ENCODE measurements at places on chromosomes 3 and 15.

DNA sequence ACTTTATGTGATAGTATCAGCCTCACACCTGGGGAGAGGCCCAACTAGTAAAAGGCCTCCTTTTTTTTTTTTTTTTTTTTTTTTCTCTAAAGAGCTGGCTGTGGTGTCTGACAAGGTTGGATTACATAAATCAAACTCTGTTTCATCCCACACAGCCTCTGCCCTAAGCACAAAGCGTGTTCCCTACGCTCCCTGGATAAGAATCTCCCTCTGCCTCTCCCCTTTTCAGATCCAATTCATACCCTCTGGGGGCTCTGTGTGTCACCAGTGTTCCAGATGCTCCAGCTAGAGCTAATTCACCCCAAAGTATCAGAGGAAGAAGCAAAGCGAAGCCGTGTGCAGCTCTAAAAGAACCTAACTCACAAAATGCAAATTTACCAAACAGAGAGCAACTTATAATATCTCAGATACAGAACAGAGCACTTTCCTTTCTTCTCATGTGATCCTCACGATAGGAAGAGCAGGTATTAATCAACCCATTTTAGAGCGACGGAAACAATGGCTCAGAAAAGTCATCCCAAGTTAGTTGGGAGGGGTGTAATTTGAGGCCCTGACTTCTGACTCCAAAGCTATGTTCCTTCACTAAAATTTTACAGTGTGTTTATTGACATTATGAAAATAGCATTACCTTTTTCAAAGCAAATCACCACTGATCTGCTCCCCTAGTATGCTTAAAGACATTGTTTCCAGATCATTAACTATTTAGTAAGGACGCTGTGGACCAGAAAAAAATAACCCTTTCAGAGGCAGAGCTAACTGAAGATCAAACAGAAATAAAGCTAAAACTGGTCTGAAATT is 12.4 kb downstream of the BMF start:
- DNase-seq: no peak

DNA sequence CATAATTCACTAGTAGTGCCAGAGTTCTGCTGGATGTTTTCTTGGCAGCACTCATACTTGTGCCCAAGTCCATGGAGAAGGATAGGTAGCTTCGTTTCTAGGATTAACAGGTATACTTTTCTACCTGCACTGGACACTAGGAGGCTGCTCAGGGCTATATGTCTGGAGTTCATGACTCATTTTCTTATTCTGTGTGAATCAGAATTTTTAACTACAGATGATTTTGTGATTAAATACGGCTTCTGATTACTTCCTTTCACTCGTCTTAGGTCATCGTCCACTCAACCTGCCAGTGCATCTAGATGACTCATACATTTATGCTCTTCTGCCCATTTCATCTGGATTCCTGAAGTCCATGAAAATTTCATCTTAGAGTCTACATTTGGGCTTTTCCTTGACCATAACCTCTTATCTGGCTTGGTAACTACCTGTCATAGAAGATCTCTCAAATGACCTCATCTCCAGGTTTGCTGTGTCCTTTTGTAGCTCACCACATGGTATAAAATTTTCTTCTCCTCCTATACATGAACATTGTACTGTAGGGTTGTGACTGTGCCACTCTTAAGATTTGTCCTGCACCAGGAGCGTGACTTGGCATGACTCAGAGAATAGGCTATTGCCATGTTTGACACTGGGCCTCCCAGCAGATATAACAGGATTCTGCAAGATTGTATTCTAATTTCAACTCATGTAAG is 66.7 kb upstream of the GCSAM start:
- no peak for DNase-seq

- no peak for DNase-seq
These were observed 8.3 kb downstream of the SLC38A3 start for GRCh38 chr3:50213373-50213772.

DNA sequence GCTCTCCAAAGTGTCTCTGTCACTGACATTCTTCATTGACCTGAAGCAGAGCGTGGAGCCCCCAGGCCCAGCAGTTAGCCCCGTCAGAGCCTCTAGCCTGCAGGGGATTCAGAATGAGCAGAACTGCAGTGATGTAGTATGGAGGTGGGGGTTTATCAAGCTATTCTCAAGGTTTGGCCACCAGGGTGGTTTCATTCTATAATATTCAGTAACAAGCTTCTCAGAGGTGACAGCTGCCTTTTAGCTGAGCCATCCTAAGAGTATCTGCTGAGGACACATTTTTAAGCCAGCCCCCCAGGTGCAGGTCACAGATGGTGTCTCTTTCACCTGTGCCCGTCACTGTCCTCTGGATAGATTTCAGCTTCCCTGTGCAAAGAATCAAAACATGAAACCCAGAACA is 31.9 kb downstream of the CMTM7 start:
- no peak for DNase-seq

- no peak for DNase-seq
These were observed 109.3 kb downstream of the GTPBP8 start for GRCh38 chr3:113100063-113100462.

- no peak for DNase-seq
These were observed 8.6 kb downstream of the PIK3CA start for GRCh38 chr3:179156775-179157174.

DNA sequence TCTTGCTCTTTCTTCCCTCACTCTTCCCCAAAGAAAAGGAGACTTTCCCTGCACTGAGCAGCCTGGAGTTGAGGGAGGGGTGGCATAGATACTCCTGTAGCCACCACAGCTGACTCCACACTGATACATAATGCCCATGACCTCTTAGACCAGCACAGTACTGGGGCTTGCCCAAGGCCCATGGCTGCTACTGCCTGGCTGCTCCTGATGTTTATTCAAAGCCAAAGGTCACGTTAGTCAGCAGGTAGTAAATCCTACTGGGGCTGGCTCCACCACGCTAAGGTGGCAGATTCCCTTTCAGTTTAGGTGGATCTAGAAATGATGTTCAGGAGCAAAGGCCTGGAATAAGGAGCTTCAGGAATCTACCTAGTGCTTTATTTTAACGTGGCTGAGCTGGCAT is 212.7 kb downstream of the C3orf38 start:
- no peak for DNase-seq

DNA sequence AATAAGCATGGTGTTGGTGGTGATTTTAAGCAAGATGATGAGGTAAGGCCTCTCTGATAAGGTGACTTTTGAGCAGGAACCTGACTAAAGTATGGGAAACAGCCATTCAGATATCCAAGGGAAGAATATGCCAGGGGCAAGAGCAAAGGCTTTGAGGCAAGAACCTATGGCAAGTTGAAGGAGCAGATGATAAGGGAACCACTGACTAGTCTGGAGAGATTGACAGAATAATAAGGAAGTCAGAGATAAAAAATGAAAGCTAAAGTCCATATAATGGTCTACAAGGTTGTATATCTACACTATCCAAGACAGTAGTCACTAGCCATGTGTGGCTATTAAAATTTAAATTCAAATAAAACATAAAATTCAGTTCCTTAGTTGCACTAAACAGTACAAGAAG is 2.5 kb upstream of the C3orf38 start:
- DNase-seq: no peak

DNA sequence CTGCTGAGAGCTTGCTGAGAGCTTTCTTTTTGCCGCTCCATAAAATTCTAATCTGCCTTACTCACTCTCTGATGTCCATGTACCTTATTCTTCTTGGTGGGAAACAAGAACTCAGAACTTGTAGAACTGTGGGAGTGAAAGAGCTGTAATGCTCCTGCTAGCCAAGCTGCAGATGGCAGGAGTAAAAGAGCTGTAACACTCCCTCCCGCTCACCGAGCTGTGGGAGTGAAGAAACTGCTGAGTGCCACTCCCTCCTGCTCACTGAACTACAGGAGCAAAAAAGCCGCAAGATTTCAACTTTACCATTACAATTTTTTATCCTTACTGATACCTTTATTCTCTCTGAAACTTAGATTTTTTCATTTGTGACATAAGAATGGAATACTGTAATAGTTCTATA is 199.1 kb downstream of the SI start:
- no peak for DNase-seq

GRCh38 chr3:18892047-18892446 is 256.3 kb upstream of the KCNH8 start:
- no peak for DNase-seq

GRCh38 chr3:66484106-66484844 is 16.5 kb downstream of the LRIG1 start:
- no peak for DNase-seq

GRCh38 chr3:14360123-14360881 is 42.1 kb upstream of the SLC6A6 start:
- no peak for DNase-seq

DNA sequence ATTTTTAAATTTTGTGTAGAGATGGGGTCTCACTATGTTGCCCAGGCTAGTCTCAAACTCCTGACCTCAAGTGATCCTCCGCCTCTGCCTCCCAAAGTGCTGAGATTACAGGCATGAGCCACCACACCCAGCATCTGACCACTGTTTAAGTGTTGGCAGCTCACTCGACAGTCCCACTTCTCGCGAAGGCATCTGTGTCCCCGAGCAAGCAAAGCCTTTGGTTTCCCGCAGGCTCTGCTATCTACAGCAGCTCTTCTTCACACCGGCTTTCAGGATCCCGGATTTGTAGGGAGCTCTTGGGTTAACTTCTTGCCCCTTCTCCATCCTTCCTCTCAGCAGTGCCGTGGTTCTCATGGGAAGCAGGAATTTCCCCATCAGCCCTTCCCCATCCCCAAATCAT is 240.9 kb downstream of the VPS13C start:
- no peak for DNase-seq

DNA sequence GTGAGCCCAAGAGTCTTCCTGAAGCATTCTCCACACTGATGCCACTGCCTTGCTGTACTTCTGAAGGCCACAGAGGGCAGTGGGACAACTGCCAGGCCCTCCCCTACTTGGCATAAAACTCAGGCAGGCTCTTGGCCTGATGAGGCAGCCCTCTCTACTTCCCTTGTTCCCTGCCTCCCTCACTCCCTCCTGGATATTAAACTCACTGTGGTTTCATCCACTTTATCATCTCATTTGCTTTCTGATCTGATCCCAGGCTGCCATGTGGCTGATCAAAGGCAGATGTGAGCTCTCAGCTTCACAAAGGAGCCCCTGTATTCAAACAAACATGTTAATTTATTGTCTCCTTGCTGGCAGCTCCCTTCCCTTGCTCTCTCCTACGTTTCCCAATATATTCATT is 533.5 kb downstream of the IGSF11 start:
- DNase-seq: peak; percentile 21

DNA sequence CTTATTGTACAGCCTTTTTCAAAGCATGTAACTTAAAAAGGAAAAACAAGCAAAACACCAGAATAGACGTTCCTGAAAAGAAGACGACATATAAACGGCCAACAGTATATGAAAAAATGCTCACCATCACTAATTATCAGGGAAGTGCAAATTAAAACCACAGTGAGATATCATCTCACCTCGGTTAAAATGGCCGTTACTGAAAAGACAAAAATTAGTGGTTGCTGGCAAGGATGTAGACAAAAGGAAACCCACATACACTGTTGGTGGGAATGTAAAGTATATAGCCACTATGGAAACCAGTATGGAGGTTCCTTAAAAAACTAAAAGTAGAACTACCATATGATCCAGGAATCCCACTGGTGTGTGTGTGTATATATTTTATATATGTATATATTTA is 64.5 kb upstream of the MLF1 start:
- DNase-seq: no peak

- peak; percentile 3 for DNase-seq
These were observed 142.4 kb downstream of the TCF12 start for GRCh38 chr15:57060799-57061198.

GRCh38 chr3:170517242-170517945 is 68.5 kb downstream of the SLC7A14 start:
- DNase-seq: no peak
